RKO (cell line): ENCODE measurements at places on chromosomes 1 and 21.

DNA sequence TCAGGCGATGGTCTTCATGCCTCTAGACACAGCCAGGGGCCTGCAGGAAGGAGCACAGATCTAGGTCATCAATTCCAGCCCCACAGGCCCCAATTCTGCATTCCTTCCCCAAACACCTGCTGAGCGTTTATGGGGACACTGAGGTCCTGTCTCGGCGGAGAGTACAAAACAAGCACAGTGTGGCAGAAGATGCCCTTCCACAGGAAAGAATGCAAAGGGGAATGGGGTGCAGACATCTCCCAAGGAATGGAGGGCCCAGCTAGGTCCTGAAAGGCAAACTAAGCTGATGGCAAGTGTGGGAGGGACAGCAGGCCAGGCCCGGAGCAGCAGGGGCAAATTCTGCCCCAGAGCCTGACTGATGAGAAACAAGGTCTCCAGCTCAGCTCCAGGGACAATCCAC is 3.5 kb upstream of the S100A8 start:
- no peak for DNase-seq

- DNase-seq = no peak
Measured at GRCh38 chr1:179824265-179824664, 53.3 kb downstream of the TOR1AIP2 start.

DNA sequence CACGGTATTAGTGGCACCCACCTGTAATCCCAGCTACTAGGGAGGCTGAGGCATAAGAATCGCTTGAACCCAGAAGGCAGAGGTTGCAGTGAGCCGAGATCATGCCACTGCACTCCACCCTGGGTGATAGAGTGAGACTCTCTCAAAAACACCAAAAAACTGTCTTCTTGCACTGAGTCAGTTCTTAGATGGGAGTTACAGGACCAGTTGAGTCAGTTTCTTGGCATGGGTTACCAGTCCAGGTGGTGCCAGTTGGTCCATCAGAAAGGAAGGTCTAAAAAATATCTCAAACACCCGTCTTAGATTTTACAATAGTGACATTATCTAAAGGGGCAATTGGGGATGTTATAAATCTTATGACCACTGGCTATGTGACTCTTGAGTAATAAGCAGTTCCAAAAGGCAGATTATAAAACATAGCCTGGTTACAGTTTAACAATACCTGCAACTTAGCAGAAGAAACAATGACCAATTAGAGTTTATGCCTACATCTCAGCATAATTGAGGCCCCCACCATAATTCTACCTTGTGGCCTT is 206.9 kb upstream of the FGGY start:
- DNase-seq = no peak

- no peak for DNase-seq
Measured at GRCh38 chr1:171805395-171806115, 24.1 kb downstream of the METTL13 start.

DNA sequence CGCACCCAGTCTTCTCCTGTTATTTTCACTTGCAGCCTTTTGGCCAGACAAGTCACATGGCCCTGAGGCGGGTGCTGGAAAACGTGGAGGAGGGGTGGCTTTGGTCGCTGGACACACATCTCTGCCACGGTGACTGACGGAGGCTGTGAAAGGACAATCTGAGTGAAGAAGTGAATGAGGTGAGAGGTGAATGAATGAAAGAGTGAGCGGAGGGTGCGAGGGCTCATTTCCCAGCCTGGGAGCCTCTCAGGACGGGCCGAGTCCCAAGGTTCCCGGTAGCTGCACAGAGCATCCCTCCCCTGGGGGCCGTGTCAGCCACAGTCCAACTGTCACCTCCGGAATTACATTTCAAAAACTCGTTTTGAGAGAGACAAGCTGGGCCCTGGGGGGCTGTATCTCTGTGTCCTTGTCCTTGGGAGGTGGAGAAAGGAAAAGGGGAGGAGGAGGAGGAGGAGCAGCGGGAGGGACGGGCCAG is 89.6 kb downstream of the UBIAD1 start:
- no peak for DNase-seq

DNA sequence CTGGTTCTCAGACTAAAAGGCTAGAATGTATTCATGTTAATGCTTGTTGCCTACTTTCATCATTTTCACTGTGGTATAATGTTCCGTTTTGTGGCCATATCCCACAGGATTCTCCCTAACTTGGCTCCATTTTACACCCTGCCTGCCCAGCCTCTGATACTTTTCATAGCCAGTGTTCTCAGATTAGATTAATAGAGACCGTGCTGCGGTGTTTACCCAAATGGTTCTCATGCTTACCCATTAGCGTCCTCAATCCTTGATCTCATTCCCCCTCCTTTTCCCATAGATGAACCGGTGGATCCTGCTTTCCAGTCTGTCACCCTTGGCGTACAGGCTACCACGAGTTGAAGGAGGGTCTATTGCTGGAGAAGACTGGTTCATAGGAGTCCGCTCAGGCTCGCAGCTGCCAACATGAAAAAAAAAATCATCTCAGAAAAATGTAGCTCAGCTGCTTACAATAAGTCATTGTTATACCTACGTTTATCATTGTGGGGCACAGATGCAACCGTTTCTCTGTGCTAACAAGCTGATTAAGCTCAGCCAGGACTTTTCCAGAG is 78.7 kb downstream of the SETD4 start:
- DNase-seq = no peak

DNA sequence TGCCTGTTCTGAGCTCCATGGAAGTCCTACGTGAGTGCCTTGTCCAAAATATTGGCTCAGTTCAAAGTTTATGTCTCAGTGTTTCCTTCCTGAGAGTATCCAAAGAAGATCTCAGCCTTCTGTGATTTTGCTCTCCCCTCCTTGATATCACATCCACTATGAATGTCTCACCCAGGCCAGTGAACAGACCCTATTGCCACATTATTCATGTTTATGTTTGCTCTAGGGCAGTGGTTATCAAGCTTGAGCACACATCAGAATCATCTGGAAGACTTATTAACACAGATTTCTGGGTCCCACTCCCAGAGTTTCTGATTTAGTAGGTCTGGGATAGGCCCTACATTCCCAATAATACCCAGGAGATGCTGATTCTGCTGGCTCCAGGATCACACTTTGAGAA is 145.0 kb upstream of the FGGY start:
- DNase-seq = no peak

DNA sequence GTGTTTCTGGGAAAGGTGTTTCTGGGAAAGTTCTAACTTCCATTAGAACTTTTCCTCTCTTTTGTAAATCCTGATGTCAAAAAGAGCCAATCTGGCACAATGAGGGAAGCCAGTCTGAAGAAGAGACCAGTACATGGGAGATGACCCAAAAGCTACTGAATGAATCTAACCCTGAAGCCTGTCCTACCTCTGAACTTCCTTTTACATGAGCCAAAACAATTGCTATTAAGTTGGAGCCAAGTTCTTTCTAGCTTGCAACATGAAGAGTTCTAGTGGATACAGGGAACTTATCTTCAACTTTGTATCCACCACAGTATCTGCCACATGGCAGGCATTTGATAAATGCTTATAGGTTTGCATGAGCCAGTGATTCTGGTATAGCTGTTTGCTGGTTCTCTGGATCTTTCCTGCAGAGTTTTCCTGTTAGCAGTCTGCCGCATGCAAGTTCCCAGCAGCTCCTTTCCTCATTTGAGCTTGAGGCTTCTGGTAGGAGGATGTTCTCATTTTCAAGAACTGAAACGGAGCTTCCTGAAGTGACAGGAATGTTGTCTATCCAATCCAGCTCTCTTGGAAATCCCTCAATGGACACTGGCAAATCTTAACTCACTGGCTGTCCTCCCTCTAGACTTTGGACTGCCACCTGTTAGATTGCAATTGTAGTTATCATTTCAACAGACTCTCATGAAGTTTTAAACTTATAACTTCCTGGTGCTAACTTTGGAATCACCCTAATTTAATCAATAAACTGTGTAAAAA is 73.1 kb upstream of the LPGAT1 start:
- DNase-seq = no peak

DNA sequence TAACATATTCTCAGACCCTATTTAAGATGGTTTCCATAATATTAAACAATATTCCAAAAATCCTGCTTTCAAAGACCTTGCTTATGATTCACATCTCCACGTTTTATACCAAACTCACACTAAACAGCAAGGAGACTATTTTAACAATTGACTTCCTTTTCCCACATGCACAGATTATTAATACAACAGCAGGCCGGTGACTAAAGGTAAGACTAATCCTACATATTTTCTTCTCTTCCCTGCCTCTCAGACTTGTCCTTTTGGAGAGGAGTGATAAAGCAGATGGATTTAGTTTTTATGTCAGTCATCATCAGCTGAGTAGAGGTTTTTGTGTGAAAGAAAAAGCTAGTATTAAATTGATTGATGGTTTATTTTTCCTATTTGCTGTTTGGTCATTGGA is 400.6 kb downstream of the NTNG1 start:
- DNase-seq = no peak

- DNase-seq = no peak
Measured at GRCh38 chr1:214634267-214634666, 31.3 kb downstream of the CENPF start.
